ENCODE measurements at places on chromosomes 5 and 9. TPM values are rescaled to one million over a fixed set of nuclear protein-coding genes. Genes with fewer than 3 reads are reported as not detected.

GTF2H2 gene
- polyA plus RNA-seq: 7.2 TPM

CREB3 gene
- 29.4 TPM for polyA plus RNA-seq

GRCh38 chr9:131678499-131679111 lies 61.3 kb downstream of the RAPGEF1 start:
- no peak overlapping the region for H3K4me3 ChIP-seq
- no peaks in the 10 kb centered on the region for H3K27me3 ChIP-seq
- no peaks in the 10 kb centered on the region for H3K36me3 ChIP-seq
- peak overlapping the region; percentile 88 for H3K27ac ChIP-seq

IL5 gene
- not detected for polyA plus RNA-seq

- no peaks in the 10 kb centered on the region for H3K4me1 ChIP-seq
- H3K27ac ChIP-seq: no peak overlapping the region
- no peak overlapping the region for H3K4me3 ChIP-seq
These were observed 116.0 kb downstream of the GOLPH3 start for GRCh38 chr5:32058101-32058500.
